ENCODE measurements at places on chromosomes 12 and 14.

DNA sequence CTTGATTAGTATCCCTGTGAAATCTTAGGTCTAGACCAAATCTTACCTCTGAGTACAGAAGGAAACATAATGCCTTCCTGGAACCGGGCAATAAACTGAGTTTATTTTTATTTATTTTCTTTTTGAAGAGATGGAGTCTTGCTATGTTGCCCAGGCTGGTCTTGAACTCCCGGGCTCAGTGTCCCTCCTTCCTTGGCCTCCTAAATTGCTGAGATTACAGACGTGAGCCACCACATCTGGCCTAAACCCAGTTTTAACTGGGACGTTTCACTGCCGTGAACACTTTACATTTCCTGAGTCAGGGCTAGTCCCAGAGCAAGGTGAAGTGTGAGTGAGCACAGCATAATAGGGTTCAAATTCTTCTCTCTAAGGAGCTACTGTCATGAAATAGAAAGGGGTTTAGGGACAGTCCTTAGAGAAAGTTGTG lies 671 bp downstream of the GUCY2C start:
- no peak overlapping the region for H3K4me3 ChIP-seq
- no peaks in the 10 kb centered on the region for H3K27me3 ChIP-seq
- H3K36me3 ChIP-seq = peaks cover 2% of the 10 kb centered on the region
- no peak overlapping the region for H3K27ac ChIP-seq

DNA sequence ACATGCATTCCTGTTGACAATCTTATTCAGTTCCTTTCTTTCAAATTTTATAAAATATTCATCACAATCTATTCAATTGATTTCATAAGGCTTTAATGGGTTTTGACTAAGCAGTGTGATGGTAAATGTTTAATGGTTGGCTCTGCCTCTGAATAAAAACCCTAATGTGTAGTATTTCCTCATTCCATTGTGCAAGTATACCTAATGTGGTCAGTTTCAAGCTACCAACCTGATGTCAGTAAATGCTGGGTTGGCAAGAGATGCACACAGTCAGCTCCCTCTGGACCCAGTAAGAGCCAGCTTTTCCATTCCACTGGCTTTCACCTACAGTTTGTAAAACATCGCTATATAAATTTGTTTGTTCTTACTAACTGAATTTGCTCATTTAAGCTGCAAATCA lies 53.9 kb downstream of the METTL25 start:
- no peaks in the 10 kb centered on the region for H3K4me1 ChIP-seq
- H3K27me3 ChIP-seq = no peaks in the 10 kb centered on the region
- H3K36me3 ChIP-seq = no peaks in the 10 kb centered on the region
- no peak overlapping the region for H3K4me3 ChIP-seq
- no peak overlapping the region for H3K27ac ChIP-seq

- no peaks in the 10 kb centered on the region for H3K27me3 ChIP-seq
- peaks cover 17% of the 10 kb centered on the region for H3K4me1 ChIP-seq
- no peak for DNase-seq
- H3K27ac ChIP-seq = no peak overlapping the region
- no peak overlapping the region for H3K4me3 ChIP-seq
- H3K36me3 ChIP-seq = no peaks in the 10 kb centered on the region
Observed at GRCh38 chr14:89240414-89240813, 176.6 kb downstream of the FOXN3 start.

DNA sequence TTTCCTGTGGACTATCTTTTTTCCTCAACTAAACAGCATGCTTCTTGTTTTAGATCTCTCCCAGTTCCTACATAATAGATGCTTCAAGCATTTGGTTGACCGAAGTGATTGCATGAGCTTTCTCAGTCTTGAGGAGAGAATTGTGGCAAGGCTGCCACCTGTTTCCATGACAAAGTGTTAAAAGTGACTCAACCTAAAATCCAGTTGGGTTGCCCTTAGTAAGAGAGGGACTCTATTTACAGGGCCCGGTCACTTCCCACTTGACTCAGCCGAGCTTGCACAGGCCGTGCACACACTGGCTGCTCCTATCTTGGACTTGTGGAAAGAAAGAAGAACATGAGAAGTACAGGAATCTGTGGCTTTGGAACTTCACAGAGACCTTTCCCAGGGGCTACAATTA lies 2.1 kb upstream of the B4GALNT3 start:
- H3K27ac ChIP-seq = no peak overlapping the region
- DNase-seq = no peak
- no peaks in the 10 kb centered on the region for H3K27me3 ChIP-seq

GRCh38 chr12:65306366-65307168 lies 28.1 kb downstream of the MSRB3 start:
- H3K36me3 ChIP-seq = no peaks in the 10 kb centered on the region
- no peak overlapping the region for H3K4me3 ChIP-seq
- no peaks in the 10 kb centered on the region for H3K27me3 ChIP-seq
- no peaks in the 10 kb centered on the region for H3K4me1 ChIP-seq
- no peak overlapping the region for H3K27ac ChIP-seq
- peak; percentile 55 for DNase-seq

- H3K27me3 ChIP-seq = no peaks in the 10 kb centered on the region
- H3K4me1 ChIP-seq = no peaks in the 10 kb centered on the region
- no peak overlapping the region for H3K4me3 ChIP-seq
- H3K36me3 ChIP-seq = no peaks in the 10 kb centered on the region
Observed at GRCh38 chr14:100152091-100152490, 7.4 kb downstream of the DEGS2 start.

DNA sequence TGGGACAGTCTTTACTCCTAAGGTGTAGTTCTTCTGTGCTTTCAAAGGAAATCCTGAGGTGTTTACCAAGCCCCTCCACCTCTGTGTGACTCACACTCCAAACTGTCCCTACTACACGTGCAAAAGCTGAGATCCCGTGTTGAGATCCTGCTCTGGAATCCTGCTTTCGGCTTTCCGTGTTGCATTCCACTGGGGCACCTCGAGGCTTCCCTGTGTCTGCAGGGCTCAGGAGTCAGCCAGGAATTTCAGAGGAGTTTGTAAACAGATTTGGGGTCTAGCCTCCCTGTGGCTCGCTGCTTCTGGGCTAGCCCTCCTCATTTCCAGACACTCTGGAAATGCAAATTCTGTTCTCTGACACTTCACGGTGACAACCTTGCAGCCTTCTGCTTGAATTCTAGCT lies 48.4 kb downstream of the CACNA2D4 start:
- DNase-seq = peak; percentile 39
- H3K4me1 ChIP-seq = no peaks in the 10 kb centered on the region
- H3K27ac ChIP-seq = no peak overlapping the region
- H3K27me3 ChIP-seq = no peaks in the 10 kb centered on the region

- H3K4me1 ChIP-seq = peaks cover 2% of the 10 kb centered on the region
- H3K27ac ChIP-seq = no peak overlapping the region
- H3K27me3 ChIP-seq = no peaks in the 10 kb centered on the region
- no peak for DNase-seq
- H3K36me3 ChIP-seq = no peaks in the 10 kb centered on the region
Observed at GRCh38 chr12:126782083-126782482, 1484.9 kb upstream of the TMEM132C start.

All from mesendoderm (in vitro differentiated cells).